ENCODE measurements at places on chromosomes 2 and 18.

DNA sequence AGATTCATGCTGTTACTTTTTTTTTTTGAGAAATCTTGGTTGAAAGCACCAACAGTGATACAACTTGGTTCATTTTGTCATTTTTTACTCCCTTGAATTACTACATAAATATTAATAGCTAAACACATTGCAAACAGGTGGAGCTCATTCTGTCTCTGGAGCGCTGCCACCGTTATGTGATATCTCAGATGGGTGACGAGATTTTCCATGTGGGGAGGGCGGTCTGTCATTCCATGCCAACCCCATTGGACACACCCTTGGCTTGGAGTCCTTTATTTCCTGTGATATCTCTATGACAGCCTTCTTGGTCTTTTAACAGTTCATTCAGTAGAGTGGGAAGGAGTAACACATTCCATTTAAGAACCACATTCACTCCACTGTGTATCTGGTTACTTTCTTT is 794.8 kb downstream of the SATB2 start:
- H3K36me3 ChIP-seq: no peaks in the 10 kb centered on the region
- no peak overlapping the region for H3K4me3 ChIP-seq
- DNase-seq: no peak

DNA sequence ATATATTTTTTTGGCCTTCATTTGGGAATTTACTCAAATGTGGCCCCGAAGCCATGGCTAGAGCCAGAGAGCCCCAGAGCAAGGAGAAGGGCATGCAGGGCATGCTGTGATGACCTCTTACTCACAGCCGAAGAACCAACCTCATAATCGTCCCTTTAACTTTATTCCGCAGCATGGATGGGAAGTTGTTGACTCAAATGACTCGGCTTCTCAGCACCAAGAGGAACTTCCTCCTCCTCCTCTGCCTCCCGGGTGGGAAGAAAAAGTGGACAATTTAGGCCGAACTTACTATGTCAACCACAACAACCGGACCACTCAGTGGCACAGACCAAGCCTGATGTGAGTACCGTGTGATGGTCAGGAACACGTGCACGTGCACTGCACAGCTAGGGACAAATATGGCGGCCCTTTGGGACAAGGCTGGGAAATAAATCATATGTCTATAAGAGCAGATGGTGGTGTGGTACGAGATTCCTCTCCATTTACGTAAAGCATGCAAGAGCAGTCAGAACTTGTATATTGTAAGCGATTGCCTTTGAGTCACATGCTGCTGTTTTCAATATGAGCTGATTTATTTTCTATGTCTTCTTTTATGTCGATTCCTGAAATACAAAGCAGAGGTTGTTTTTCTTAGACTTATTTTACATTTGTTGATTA is 280.9 kb downstream of the NEDD4L start:
- DNase-seq: no peak
- no peaks in the 10 kb centered on the region for H3K27me3 ChIP-seq
- H3K4me1 ChIP-seq: no peaks in the 10 kb centered on the region
- H3K27ac ChIP-seq: no peak overlapping the region
- H3K36me3 ChIP-seq: peaks cover 15% of the 10 kb centered on the region

DNA sequence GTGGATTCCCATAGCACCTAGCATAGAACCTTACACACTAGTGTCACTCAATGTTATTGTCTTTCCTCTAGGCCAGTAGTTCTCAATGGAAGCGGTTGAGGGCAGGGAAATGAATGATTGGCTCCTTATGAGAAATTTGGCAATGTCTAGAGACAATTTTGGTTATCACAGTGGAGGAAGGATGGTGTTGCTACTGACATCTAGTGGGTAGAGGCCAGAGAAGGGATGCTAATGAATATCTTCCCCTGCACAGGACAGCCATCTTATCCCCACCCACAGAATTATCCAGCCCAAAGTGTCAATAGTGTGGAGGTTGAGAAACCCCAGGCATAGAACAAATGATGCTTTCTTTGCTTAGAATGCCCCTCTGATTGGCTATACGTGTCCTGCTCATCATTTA is 15.8 kb downstream of the C18orf63 start:
- DNase-seq: no peak
- no peak overlapping the region for H3K4me3 ChIP-seq
- peaks cover 7% of the 10 kb centered on the region for H3K4me1 ChIP-seq
- no peaks in the 10 kb centered on the region for H3K36me3 ChIP-seq
- no peak overlapping the region for H3K27ac ChIP-seq
- H3K27me3 ChIP-seq: no peaks in the 10 kb centered on the region

DNA sequence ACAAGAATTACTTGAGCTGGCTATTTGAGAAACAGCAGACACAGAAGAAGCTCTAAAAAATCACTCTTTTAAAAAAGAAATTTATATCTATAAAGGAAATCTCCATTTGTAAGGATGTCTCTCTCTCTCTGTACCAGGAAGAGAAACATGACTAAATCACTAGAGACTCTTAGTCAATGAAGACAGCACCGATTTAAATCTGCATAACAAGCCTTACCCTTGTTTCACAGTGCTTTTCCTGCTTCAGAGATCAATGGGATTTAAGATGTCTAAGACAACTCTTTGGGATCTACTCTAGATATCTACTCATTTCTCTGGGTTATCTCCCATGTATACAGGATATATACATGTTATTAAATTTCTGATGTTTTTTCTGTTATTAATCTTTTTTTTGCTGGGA is 359.2 kb upstream of the RND3 start:
- no peaks in the 10 kb centered on the region for H3K36me3 ChIP-seq
- no peak for DNase-seq
- H3K4me1 ChIP-seq: peaks cover 2% of the 10 kb centered on the region
- no peaks in the 10 kb centered on the region for H3K27me3 ChIP-seq
- no peak overlapping the region for H3K4me3 ChIP-seq
- no peak overlapping the region for H3K27ac ChIP-seq

DNA sequence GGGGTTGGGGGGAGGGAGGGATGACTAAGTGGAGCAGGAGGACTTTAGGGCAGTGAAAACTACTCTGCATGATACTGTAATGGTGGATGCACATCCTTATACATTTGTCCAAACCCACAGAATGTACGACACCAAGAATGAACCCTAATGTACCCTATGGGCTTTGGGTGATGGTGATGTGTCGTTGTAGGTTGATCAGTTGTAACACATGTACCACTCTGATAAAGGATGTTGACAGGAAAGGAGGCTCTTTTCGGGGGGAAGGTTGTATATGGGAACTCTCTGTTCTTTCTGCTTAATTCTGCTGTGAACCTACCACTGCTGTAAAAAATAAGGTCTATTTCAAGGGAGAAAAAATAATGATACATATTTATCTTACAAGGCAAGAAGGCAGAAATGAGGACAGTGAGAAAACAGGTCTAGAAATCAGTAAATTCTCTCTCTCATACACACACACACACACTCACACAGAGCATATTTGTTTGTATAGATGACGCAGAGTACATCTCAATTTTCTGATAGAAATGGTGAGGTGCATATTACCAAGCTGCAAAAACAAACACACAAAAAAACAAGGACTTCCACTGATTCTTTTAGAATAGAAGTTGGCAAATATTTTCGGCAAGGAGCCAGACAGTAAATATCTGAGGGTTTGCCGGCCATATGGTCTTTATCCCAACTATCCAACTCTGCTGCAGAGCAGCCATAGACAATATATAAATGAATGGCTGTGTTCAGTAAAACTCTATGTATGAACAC is 20.2 kb downstream of the FAM124B start:
- no peak overlapping the region for H3K4me3 ChIP-seq
- no peaks in the 10 kb centered on the region for H3K4me1 ChIP-seq
- H3K36me3 ChIP-seq: no peaks in the 10 kb centered on the region
- no peak overlapping the region for H3K27ac ChIP-seq
